ENCODE measurements at places on chromosomes 11 and 22. TPM values are rescaled to one million over a fixed set of nuclear protein-coding genes. Genes with fewer than 3 reads are reported as not detected.
A peak's percentile ranks its signal among the peaks of the same experiment; 100 is the strongest.

Gene SLC16A8
- 1.3 TPM for total RNA-seq

Gene LYVE1
- total RNA-seq: 4.1 TPM

Gene HDHD5
- total RNA-seq: 31.3 TPM

Gene CCDC157
- total RNA-seq: 2.1 TPM

Gene CNTN5
- 0.14 TPM for total RNA-seq

Gene OR52E8
- not detected for total RNA-seq

DNA sequence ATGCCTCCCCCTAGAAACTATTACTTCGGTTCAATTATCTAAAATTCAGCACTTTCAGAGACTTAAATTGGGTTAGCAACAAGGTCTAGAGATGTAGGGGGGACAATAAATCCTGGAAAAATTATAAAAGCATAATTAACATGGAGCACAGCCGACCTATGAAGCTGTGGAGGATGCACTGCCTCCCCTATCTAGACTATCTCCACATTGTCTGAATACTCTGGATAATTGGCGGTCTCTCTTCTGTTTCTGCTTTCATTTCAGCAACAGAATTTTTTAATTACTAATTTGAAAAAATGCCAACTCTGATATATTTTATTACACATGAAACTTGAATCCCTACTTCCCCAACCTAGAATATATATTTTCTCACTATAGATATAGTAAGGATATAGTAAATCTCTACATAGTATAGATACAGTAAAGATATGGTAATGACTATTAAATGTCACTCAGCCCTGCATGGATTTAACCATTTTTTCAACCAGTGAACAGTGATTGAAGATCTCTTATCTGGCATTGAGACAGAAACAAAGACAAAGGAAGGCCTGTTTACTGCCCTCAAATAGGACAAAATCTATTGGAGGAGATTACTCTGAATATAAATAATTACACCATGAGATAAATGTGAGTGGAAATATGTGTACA lies 157.6 kb downstream of the BLID start:
- H3K27me3 ChIP-seq: no peaks in the 10 kb centered on the region
- no peaks in the 10 kb centered on the region for H3K36me3 ChIP-seq
- H3K27ac ChIP-seq: no peak overlapping the region
- no peak for DNase-seq

DNA sequence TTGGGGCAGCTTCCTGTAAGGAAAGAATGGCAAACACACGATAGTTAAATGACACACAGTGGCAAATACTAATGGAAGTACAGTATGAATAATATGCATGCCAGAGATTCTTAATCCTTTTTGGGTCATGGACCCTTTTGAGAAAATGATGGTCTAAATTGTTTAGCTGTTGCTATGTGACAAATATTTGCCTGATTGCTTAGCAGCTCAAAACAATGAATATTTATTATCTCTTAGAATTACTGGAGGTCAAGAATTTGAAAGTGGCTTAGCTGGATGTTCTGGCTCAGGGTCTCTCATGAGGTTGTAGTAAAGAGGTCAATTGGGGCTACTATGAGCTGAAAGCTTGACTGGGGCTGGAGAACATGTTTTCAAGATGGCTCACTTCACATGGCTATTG lies 69.7 kb downstream of the FANCF start:
- H3K4me1 ChIP-seq: no peaks in the 10 kb centered on the region
- DNase-seq: no peak
- no peak overlapping the region for H3K4me3 ChIP-seq
- no peaks in the 10 kb centered on the region for H3K27me3 ChIP-seq

- no peak for DNase-seq
- no peak overlapping the region for H3K27ac ChIP-seq
- peaks cover 11% of the 10 kb centered on the region for H3K4me1 ChIP-seq
- H3K36me3 ChIP-seq: no peaks in the 10 kb centered on the region
- H3K27me3 ChIP-seq: peaks cover 2% of the 10 kb centered on the region
Measured at GRCh38 chr11:76660533-76661305, 9.8 kb downstream of the LRRC32 start.

GRCh38 chr11:130151196-130151595 lies 8.4 kb upstream of the ST14 start:
- no peak overlapping the region for H3K4me3 ChIP-seq
- H3K27ac ChIP-seq: no peak overlapping the region
- DNase-seq: no peak
- H3K36me3 ChIP-seq: no peaks in the 10 kb centered on the region

DNA sequence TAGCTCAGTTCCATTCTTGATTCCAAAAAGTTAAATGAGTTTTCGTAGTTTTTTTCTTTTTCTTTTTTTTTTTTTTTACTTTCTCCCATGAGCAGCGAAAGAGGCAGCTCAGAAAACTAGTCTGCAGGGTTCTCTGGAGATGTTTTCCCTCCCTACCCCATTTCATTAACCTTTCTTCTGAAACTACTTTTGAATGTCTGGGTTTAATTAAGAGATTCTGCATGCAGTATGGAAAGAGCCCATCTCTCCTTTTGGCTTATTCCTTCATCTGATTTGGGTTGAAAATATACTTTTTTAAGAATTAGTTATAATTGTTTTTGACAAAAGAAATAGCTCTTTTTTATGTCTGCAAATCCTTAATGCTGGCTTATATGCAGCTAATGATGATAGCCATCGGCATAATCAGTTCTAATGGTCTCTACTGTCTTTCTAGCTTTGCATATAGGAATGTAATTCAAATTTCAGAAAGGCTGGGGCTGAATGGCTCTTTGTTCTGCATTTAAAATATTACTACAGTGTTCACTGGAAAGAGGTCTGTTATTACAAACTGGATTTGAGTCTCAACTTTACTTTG lies 265.3 kb downstream of the FAT3 start:
- no peak overlapping the region for H3K27ac ChIP-seq
- H3K27me3 ChIP-seq: no peaks in the 10 kb centered on the region
- H3K36me3 ChIP-seq: no peaks in the 10 kb centered on the region
- no peak overlapping the region for H3K4me3 ChIP-seq
- no peak for DNase-seq

- H3K36me3 ChIP-seq: no peaks in the 10 kb centered on the region
- no peak overlapping the region for H3K27ac ChIP-seq
- H3K27me3 ChIP-seq: no peaks in the 10 kb centered on the region
- no peaks in the 10 kb centered on the region for H3K4me1 ChIP-seq
Measured at GRCh38 chr11:125272092-125272491, 107.5 kb downstream of the PKNOX2 start.

DNA sequence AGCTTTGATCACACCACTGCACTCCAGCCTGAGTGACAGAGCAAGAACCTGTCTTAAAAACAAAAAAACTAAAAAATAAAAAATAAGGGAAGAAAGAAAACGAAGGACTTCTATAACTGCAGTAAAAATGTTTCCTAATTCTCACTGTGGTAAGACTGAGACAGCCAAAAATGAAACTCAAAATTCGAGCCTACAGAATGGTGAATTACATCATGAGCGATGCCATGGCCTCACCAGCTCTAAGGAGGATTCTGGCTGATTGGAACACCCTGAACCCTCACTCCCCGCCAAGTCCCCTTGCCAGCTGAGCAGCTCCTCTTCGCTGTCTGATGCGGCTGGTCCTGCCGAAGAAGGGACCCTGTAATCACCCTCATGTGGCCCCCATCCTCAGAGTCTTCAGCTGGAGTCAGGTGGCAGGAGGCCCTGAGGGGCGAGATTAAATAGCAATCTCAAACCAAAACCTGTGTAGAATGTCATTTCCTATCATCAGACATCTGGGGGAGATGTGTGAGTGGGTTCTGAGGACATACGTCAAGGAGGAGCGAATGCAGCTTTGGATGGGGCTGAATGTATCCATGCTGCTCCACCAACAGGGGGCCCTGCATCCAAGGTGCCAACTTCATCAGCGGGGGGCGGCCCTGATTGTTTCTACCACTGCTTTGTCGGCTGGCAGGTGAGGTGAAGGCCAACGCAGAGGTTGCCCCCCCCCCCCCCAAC lies 29.2 kb downstream of the PDGFB start:
- no peak overlapping the region for H3K4me3 ChIP-seq
- no peak overlapping the region for H3K27ac ChIP-seq
- DNase-seq: no peak

- no peaks in the 10 kb centered on the region for H3K36me3 ChIP-seq
- peaks cover 54% of the 10 kb centered on the region for H3K27me3 ChIP-seq
- no peaks in the 10 kb centered on the region for H3K4me1 ChIP-seq
- H3K27ac ChIP-seq: no peak overlapping the region
- no peak overlapping the region for H3K4me3 ChIP-seq
Measured at GRCh38 chr11:134413043-134413825, 1.2 kb upstream of the B3GAT1 start.

DNA sequence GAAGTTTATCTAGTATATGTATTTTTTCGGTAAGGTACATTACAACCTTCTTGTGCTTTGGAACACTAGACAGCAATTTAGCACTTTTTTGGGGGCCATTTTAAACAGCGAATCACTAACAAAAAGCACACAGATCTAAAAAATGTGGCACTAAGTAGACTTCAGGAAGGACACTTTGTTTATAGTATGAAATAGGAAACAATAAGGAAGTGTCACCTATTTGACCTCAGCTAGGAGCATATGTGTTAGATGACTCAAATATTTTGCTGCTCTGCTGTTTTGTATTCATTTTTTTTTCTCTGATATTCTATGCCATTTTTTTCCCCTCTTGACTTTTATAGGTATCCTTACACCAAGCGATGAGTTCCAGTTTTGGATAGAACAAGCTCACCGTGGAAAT lies 5.6 kb downstream of the DYNC2H1 start:
- H3K4me1 ChIP-seq: peaks cover 3% of the 10 kb centered on the region
- H3K27me3 ChIP-seq: no peaks in the 10 kb centered on the region
- no peak overlapping the region for H3K4me3 ChIP-seq
- DNase-seq: no peak
- H3K36me3 ChIP-seq: no peaks in the 10 kb centered on the region
- no peak overlapping the region for H3K27ac ChIP-seq

DNA sequence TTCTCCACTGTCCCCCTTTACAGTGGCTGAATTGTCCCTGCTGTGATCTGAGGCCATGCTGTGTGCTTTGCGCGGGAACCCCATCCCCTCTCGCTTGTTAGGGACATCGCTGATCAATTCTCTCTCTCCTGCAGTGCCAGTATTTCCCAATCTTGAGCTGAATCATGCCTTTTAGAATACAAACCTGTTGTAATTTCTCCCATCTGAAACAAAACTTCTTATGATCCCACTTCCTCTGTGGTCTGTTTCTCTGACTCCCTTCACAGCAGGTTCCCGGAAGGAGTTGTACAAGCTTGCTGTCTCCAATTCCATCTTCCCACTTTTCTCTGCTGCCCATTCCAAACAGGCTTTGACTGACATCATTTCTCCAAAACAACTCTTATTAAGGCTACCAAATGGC lies 16.8 kb downstream of the ADAMTS15 start:
- H3K4me1 ChIP-seq: no peaks in the 10 kb centered on the region
- DNase-seq: no peak
- no peaks in the 10 kb centered on the region for H3K27me3 ChIP-seq
- no peak overlapping the region for H3K27ac ChIP-seq
- H3K4me3 ChIP-seq: no peak overlapping the region

DNA sequence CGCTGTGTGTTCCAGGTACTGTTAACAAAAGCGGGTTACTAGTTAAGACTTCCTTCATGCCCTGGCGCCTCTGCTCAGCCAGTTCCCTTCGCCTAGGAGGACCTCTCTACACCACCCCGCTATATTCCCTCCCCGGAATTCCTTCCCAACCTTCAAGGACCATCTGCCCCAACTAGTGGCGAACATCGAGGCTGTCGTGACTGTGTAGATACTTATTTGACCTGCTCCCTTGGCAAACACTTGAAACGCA lies 450 bp upstream of the BCL2L13 start:
- H3K27ac ChIP-seq: peak overlapping the region; percentile 99
- H3K36me3 ChIP-seq: no peaks in the 10 kb centered on the region

DNA sequence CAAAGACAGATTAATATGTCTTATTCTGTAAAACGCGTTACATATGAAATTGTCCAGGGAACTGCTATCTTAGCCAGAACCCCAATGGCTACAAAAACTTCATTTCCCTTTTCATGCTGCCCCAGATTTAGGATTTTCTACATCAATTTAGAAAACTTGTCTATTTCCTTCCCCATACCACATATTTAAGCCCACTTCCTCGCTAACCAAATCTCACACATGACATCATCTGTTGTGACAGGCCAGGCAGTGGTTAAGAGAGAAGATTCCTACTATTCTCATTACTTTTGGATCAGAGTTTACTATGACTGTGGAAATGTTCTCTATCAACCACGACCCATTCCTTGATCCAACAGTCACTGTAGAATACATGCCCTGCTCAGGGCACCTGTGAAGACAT lies 15.9 kb downstream of the CCDC82 start:
- H3K27me3 ChIP-seq: no peaks in the 10 kb centered on the region
- no peak overlapping the region for H3K27ac ChIP-seq
- no peaks in the 10 kb centered on the region for H3K4me1 ChIP-seq
- no peak for DNase-seq
- no peak overlapping the region for H3K4me3 ChIP-seq
- peaks cover 11% of the 10 kb centered on the region for H3K36me3 ChIP-seq

DNA sequence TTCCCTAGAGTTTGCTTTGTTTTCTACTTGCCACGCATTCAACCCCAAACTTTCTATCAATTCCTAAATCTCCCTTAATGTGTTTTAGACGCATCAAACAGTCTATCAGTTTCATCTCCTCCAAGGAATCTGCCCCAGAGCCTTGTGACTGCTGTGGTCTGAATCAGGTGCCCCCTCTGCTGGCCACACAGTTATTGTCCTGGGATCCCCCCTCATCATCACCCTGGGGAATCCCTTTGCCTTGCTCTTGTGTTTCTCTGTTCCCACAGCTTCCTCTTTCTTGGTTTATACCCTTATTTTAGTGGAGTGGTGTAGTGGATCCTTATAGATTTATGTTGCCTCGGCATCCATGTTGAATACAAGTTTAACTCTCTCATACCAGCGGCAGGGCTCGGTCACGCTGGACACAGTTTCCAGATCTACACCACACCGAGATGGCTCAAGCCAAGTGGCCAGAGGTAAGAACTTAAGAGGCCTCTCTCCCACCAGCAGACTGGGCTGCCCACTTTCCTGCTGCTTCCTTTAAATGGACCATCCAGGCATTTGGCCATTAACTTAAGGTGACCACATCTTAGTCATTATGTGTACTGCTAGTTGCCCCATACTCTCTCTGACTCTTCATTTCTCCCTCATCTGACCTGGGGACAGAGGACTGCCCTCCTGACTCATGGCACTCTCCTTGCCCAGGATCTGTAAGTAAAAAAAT lies 8.2 kb downstream of the UPB1 start:
- H3K36me3 ChIP-seq: no peaks in the 10 kb centered on the region
- peaks cover 69% of the 10 kb centered on the region for H3K4me1 ChIP-seq
- no peak overlapping the region for H3K4me3 ChIP-seq
- H3K27me3 ChIP-seq: no peaks in the 10 kb centered on the region
- no peak overlapping the region for H3K27ac ChIP-seq

All from thymus (tissue), 14 donors.